ENCODE measurements at places on chromosomes 2 and 18.

DNA sequence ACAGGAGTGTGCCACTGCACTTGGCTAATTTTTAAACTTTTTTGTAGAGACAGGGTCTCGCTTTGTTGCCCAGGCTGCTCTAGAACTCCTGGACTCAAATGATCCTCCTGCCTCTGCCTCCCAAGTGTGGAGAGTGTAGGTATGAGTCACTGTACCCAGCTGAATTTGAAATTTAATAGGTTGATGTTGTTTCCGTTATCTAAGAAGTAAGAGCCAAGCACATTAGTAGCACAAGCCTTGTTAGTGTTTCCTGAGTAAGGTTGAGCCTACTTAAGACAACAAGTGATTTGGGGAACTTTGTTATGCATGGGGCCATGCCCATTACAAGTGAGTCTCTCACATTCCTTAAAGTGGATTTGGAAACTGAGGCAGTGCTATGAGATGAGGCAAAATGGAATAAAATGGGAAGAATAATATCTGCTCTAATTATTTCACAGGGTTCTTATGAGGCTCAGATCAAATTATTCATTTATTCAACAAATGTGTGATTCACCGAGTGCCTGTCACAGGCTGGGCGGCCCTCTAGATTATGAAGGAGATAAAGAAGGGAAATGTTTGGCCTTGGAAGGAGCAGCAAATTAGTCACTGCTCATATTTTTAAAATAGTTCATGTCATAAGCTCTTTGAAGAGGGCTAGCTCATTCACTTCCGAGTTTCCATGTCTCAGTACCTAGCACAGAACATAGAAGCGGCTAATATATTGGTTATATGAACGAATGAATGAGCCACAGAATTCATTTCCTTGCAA, 217.2 kb downstream of the LDLRAD4 start:
- DNase-seq = no peak

GRCh38 chr18:74724186-74724585, 126.5 kb downstream of the ZNF407 start:
- no peak for DNase-seq

- DNase-seq = no peak
Measured at GRCh38 chr2:8641301-8641965, 40.4 kb upstream of the ID2 start.

GRCh38 chr2:109689182-109689930, 75.2 kb downstream of the SOWAHC start:
- peak; percentile 25 for DNase-seq

DNA sequence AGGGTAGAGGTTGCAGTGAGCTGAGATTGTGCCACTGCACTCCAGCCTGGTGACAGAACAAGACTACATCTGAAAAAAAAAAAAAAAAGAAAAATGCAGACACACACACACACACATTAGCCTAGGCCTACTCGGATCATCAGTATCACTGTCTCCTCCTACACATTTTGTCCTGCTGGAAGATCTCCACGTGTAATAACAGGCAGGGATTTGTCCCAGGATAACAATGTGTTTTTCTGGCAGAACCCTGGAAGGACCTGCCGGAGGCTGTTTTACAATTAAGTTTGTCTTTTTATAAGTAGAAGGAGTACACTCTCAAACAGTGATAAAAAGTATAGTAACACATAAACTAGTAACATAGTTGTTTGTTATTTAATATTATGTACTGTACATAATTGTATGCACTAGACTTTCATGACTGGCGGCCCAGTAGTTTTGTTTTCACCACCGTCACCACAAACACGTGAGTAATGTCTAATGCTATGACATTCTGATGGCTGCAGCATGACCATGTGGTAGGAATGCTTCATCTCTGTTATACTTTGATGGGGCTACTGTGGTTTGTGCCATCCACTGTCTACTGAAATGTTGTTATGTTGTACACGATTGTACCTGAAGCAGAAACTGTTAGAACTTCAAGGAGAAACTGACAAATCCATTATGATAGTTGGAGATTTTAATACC, 130.6 kb downstream of the ATP9B start:
- DNase-seq = no peak

DNA sequence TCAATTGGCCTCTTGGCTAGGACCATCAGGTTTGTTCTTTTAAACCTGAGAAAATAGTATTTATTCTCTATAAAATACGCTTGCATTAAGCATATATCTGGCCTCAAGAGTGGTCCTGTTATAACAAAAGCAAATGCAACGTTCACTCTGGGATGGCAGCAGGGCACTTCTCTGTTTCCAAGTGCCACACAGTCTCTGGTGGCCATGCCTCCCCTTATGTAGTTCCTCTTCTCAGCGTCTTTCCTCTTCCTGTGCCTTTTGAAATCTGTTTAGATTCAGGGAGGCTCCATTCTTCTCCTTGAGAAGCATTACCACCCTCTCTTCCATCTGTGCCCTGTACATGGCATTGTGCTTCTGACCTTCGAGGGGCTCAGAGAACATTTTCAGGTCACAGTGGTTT, 51.9 kb downstream of the TSHZ1 start:
- no peak for DNase-seq

DNA sequence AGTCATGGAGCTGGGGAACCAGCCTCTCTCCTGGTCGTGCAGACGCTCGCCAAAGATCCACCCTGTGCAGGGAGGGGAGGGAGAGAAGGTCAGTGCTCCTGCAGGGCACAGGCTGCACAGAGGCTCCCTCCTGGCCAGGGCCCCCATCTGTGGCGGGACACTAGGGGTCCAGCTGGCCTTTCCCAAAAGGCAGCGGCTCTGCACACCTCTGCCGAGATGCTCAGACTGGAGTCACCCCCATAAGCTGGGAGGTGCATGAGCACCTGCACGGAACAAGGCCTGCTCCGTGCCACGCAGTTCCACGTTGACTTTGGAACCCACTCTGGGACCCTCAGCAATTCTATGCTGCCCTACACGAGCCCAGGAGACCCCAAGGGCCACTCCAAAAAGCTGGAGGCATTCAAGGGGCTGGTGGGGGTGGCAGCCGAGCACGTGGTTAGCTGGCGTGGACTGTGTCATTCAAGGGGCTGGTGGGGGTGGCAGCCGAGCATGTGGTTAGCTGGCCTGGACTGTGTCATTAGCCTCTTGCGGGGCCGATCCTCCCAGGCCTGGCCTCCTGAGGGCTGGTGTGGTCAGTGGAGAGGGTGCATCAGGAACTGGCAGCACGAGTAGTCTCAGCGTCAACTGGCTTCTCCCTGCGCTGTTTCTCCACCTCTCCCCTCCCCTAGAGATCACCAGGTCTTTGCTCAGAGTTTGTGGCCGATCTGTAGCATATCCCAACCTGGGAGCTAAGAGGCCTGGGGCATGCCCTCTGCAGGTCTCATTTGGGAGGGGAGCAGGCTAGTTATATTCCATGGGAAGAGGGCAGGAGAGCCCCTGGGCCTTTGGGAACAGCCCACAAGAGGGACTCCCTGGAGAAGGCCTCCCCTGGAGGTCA, 9.8 kb downstream of the SNORC start:
- peak; percentile 36 for DNase-seq

- no peak for DNase-seq
Measured at GRCh38 chr18:43751835-43752234, 474.5 kb upstream of the SYT4 start.

- no peak for DNase-seq
Measured at GRCh38 chr2:239136762-239137161, 264.1 kb downstream of the HDAC4 start.

GRCh38 chr2:182541268-182541667, 114.4 kb upstream of the PDE1A start:
- no peak for DNase-seq

DNA sequence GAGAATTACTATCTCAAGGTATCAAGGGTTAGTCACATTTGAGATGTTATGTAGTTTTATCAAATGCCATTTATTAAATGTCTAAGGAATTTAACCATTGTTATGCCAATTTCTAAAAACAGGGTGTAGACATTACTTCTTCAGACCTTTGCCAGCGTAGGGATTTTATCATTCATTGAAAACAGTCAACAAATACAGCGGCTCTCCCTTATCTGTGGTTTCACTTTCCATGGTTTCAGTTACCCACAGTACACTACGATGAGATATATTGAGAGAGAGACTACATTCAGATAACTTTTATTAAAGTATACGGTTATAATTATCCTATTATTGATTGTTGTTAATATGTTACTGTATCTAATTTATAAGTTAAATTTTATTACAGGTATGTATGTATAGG, 234.7 kb downstream of the TMX3 start:
- DNase-seq = no peak

- no peak for DNase-seq
Measured at GRCh38 chr2:219049282-219049681, 8.0 kb upstream of the CFAP65 start.

- no peak for DNase-seq
Measured at GRCh38 chr2:47555368-47555767, 152.4 kb downstream of the MSH2 start.

DNA sequence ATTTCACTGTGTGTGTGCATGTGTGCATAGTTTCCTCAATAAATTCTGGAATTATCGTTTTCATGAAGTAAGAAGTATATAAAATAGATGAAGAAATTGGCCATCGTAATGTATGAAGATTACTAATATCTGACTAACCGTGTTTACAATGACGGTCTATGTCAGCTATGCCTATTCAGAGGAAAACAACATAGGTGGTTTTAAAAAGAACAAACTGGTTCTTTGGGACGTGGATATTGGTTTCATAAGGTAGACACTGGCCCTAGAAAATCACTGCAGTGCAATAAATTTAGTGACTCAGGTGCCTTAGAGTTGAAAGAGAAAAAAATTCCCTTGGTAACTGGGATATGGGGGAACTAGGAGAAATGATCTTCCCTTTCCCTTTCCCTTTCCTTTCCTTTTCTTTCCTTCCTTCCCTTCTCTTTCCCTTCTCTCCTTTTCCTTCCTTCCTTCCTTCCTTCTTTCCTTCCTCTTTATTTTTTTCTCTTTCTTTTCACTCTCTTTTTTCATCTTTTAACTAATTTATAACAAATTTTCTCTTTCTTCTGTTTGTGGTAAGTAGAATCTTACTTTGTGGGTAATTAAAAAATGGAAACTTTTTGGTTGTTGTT, 36.4 kb downstream of the MAP2 start:
- no peak for DNase-seq

- DNase-seq = no peak
Measured at GRCh38 chr2:190126798-190127197, 64.3 kb upstream of the MSTN start.

DNA sequence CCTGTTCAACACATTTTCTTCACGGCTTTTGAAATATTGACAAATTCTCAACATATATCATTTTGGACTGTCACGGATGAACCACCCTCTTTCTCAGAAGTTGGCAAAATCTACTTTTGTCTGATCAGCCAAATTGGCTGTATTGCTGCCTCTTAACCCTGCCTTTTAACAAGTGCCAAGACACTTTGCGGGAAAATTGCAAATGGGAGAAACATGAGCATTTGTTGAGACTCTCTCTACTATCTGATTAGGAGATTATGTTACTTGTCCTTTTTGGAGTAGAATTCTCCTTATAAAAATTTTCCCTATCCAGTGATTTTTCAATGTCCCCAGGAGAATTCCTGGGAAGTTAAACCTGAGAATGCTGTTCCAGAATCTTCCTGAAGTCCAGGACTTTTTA, 256.2 kb upstream of the ZSWIM2 start:
- DNase-seq = no peak

- DNase-seq = no peak
Measured at GRCh38 chr2:60324536-60324935, 228.9 kb downstream of the BCL11A start.

DNA sequence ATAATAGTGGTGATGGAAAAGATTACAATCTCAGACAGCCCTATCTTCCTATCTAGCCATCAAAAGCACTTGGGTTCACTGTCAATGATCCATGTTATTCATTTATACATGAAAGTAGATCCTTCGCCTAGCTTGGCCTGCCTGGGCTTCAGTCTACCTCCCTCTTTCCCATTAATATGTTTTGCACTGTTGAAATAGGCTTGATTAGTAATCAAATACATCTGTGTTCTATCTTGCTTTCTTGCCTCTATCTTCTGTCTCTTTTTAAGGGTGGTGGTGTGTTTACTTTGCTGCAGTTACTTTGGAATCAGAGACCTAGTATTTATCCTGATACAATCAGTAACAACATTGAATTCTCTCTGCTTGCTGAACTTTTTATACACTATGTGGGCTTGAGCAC, 521.2 kb downstream of the TNS1 start:
- DNase-seq = no peak

- no peak for DNase-seq
Measured at GRCh38 chr2:61816480-61817355, 37.1 kb downstream of the FAM161A start.

DNA sequence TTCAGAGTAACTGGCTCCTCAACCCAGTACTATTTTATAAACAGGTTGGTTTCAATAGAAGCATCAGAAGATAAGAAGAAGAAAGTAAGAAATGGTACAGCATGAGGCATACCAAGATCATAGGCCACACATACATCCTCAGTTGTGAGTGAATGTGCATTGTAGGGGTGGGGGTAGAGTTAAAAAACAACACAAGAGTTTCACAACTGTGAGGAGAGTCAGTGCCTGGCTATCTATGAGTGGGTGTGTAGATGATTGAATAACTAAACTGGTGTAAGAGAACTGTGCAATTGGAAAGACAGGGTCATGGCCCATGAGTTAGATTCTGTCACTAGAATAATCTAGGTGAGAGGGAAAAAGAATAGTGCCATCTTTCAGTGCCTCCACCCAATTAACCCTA, 748.2 kb upstream of the ACVR2A start:
- no peak for DNase-seq

- peak; percentile 54 for DNase-seq
Measured at GRCh38 chr2:239283961-239284795, 116.6 kb downstream of the HDAC4 start.

DNA sequence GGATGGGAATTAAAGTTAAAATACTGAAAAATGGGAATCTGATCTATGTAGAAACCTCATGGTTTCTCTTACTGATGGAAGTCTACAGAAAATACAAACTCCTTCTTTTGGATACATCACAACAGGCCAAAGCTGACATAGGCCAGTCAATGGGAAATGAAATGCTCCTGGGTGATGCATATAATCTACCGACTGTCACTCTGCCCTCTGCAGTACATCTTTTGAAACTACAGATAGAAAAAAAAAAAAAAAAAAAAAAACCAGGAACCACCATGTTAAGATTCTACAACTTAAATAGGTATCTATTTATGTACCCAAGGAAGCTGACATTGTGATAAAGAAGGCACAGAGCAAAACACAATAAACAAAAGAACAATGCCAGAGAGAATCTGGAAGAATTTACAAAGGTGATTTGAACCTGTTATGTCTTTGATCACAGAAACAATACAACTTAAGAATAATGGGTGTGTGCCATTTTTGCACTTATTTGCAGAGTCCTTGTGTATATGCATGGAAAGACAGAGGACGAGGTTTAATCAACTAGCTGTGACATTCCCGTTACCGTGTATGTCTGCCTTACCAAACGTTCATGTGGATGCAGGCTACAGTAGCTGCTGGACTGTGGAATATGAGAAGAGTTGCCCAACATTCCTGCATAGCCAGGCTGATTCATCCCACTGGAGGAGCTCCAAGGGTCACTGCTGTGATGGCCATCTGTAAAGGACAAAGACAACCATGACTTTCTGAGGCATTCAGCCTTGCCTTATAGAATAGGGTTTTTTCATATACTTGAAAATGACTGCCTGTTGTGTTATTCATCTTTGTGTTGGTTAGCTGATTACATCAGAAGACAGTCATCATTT, 312.7 kb downstream of the TCF4 start:
- DNase-seq = no peak

GRCh38 chr2:234430871-234431270, 66.0 kb downstream of the ARL4C start:
- no peak for DNase-seq

GRCh38 chr2:14385043-14385442, 247.5 kb upstream of the LRATD1 start:
- no peak for DNase-seq

GRCh38 chr18:29034113-29034856, 857.4 kb upstream of the CDH2 start:
- no peak for DNase-seq

- no peak for DNase-seq
Measured at GRCh38 chr2:49831698-49832367, 677.5 kb upstream of the FSHR start.
